Activated T-cell treated with anti-CD3 and anti-CD28 coated beads for 24 hours (primary cell): ENCODE measurements at places on chromosomes 1 and 21.

DNA sequence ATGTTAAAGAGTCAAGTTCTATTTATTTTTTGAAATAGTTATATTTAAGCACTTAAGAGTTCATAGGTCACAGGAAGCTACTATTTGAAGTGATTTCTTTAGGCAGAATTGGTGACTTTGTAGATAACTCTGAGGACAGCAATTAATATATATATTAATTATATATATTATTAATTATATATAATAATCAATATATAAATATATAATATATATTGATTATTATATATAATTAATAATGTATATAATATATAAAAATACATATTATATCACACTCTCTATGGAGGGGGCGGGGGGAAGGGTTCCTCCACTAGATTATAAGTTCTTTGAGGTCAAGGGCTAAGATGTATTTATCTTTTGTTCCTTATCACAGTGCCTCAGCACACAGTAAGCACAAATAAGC, 308.6 kb downstream of the KCTD3 start:
- DNase-seq: no peak

GRCh38 chr1:9033363-9033762, 7.1 kb upstream of the SLC2A7 start:
- no peak for DNase-seq

- DNase-seq: no peak
These were observed 154.1 kb downstream of the DAB1 start for GRCh38 chr1:57269630-57270225.

GRCh38 chr1:28965271-28965870, 51.0 kb downstream of the EPB41 start:
- no peak for DNase-seq

DNA sequence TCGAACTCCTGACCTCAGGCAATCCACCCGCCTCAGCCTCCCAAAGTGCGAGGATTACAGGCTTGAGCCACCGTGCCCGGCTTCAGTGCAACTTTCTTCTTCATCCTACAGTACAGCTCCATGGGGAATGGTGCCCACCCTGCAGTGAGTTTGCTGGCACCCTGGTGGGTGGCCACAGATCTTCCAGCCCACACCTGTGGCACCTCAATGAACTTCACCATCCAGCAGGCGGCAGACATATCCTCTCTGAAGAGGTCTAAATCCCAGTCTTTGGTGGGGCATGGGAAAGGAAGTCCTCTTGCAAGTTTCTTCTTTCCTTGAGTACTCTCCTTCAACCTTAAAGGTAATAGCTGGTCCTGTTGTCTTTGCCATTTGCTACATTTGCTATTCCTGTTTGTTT, 18.1 kb upstream of the ZBTB8A start:
- DNase-seq: no peak

- no peak for DNase-seq
These were observed 5.8 kb downstream of the CAPN8 start for GRCh38 chr1:223659711-223660110.

- DNase-seq: no peak
These were observed 71.5 kb downstream of the IFI44 start for GRCh38 chr1:78721136-78721535.

- no peak for DNase-seq
These were observed 7.1 kb upstream of the PTTG1IP start for GRCh38 chr21:44880405-44881197.

DNA sequence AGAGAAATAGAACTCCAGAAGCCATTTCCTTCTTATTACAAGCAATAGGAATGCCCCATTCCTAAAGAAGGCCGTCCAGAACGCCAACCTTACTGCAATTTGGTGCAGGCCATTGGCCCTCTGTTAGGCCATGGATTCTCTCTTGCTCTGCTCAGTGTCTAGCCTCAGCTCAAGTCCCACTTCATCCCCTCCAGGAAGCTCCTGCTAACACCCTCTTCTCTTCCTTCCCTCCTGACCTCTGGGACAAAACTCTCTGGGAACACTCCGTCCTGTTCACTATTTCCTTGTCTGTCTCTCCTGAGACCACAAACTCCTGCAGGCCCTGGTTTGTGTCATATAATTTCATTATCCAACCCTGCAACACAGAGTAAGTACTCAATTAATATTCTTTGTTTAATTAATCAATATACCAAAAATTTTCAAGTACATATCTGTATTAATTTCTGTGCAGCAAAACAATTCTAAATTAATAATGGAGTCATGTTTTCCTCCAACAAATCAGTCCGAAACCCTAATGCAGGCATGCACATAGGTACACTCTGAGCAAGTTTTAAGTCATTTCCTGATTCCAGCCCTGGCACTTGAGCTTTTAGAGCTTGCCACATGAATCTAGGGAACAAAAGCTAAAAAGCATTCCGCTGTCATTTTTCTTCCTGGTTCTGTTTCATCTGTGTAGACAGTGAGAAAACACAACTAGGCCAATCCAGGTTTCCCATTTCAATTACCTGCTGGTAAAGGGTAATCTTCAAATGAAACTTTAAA, 245.3 kb downstream of the SETD4 start:
- DNase-seq: no peak

DNA sequence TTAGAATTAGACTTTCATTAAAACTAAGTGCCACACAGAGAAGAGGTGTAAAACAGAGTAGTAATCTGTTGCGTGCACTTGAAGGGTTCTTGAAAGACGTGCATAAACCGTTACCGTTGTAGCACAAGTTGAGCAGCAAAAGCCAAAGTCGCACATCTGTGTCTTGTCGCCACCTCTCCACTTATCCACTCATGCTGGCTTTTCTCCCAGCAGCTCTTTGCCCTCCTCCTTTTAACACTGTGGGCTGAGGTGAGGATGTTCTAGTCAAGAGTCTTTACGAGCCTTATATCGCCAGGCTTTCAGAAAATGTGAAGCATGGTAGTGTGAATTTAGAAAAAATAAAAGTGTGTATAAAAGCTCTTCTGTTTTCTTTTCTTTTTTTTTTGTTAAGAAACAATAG, 48.0 kb downstream of the NR5A2 start:
- DNase-seq: no peak

GRCh38 chr1:153688736-153689328, 10.3 kb downstream of the NPR1 start:
- DNase-seq: no peak

GRCh38 chr21:38487901-38488639, 10.2 kb downstream of the ERG start:
- DNase-seq: no peak

DNA sequence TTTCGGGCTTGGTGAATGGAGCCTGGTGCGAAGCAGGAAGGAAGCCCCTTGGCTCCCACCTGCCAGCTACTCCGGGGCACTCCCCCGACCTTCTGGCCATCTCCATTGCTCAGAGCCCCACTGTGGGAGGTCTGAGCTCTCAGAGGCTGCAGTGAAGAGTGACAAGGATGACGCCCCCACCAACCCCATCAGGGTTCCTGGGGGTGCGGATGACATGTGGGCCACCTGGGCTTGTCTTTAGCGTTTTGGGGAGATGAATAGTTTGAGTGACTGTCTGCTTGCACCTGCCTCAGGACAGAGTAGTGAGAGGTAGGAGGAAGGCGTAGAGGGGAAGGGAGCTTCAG, 43.2 kb upstream of the LBR start:
- no peak for DNase-seq

DNA sequence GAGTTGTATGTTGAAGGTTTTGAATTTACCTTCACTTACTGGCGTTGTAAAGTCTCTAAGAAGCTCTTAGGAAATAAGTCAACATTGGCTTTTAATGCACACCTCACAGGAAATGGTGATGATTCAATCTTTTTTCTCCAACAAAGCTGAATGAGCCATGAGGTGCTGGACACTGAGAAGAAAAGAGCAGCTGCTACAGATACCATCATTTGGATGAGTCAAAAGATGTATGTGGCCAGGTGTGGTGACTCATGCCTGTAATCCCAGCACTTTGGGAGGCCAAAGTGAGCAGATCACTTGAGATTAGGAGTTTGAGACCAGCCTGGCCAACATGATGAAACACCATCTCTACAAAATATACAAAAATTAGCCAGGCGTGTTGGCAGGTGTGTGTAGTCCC, 3.3 kb upstream of the IL23R start:
- DNase-seq: no peak
